ENCODE measurements at places on chromosomes 6 and 20. TPM values are rescaled to one million over a fixed set of nuclear protein-coding genes. Genes with fewer than 3 reads are reported as not detected.

Gene PPIL6
- total RNA-seq, result 1.6 TPM

Gene VWA7
- 1.5 TPM for total RNA-seq

Gene LTB
- total RNA-seq, result 19.3 TPM

Gene HLA-G
- 0.75 TPM for total RNA-seq

Gene HLA-DQB1
- 24.5 TPM for total RNA-seq

Gene GRM1
- under 0.01 TPM for total RNA-seq

Gene MAFB
- total RNA-seq, result 3.5 TPM
